Activated CD4-positive, alpha-beta T cell treated with anti-CD3 and anti-CD28 coated beads, Interleukin-2, amount 10 ng/mL, durations not matched to agents 7 days and 5 days (primary cell): ENCODE measurements at places on chromosomes 4 and X. TPM values are rescaled to one million over a fixed set of nuclear protein-coding genes. Genes with fewer than 3 reads are reported as not detected.

Gene CPE
- total RNA-seq = not detected

Gene CCKAR
- not detected for total RNA-seq

Gene CTAG1B
- not detected for total RNA-seq

Gene GUCY1A1
- total RNA-seq = not detected

Gene WAS
- total RNA-seq = 165 TPM

Gene EGFL6
- total RNA-seq = 2.0 TPM

Gene MAGEB6B
- not detected for total RNA-seq

Gene HTT
- 72.0 TPM for total RNA-seq

Gene KCNE5
- total RNA-seq = 0.19 TPM

Gene FGD1
- 0.05 TPM for total RNA-seq

Gene ODAPH
- not detected for total RNA-seq

Gene MAB21L2
- not detected for total RNA-seq

Gene WFS1
- total RNA-seq = 2.1 TPM
